ENCODE measurements at places on chromosomes 1 and 21. TPM values are rescaled to one million over a fixed set of nuclear protein-coding genes. Genes with fewer than 3 reads are reported as not detected.

DNA sequence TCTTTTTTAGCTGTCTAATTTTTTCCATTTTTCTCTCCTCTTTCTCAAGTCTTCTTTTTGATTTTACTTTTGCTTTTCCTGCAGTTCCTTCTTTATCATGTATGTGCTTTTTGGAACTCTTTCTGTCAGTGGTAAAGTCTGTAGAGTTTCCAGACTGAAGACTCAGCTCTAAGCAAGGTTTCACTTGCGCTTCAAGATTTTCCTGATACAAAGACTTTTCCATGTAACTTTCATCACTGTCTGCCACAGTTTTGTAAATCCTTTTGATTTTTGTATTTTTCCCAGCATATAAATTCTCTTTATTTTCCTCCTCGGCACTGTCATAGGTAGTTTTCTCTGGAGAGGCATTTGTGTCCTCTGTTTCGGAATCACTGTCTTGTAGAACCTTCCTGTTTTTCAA, 5.5 kb downstream of the CLSPN start:
- no peaks in the 10 kb centered on the region for H3K27me3 ChIP-seq
- no peak overlapping the region for H3K27ac ChIP-seq
- no peak for DNase-seq
- no peak overlapping the region for H3K4me3 ChIP-seq
- peaks cover 48% of the 10 kb centered on the region for H3K36me3 ChIP-seq

- peaks cover 4% of the 10 kb centered on the region for H3K4me1 ChIP-seq
- peaks cover 2% of the 10 kb centered on the region for H3K36me3 ChIP-seq
- DNase-seq = peak; percentile 15
- peak within 1 kb of the TSS; percentile 61 for H3K4me3 ChIP-seq
- H3K27me3 ChIP-seq = peaks cover 28% of the 10 kb centered on the region
Observed at GRCh38 chr1:9996624-9997582, at the start of gene RBP7. RBP7 (plus strand) TSS chr1:9997228; CDS start chr1:9997259, 31 bp downstream.

DNA sequence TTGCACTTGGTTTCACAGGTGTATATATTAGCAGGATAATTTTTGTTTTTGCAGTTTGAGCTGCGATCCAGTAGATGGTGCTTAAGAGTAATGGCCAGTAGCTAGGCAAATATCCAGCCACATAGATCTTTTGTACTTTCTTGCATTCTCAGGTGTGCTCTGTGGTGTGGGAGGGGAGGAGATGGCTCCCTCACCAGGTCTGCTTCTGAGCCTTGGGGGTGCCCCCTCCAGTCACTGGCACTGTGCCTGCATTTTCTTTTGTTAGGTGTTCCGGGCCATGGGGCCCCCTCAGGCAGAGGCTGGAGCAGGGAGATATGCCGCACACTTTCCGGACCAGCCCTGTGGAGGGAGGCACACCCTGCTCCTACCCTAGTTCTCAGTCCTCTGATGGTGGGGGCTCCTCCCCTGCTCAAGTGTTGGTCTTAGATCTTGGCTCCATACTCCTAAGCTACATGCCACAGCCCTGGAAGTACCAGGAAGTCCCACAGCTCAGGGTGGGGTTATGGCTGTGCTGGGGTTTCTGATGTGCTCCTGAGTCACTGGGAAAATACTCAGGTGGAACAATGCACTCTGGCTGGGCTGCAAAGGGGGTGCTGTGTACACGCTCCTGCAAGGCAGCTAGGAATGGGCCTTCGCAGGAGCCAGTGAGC, 197.6 kb upstream of the DMRTA2 start:
- DNase-seq = no peak
- no peak overlapping the region for H3K27ac ChIP-seq
- H3K4me3 ChIP-seq = no peak overlapping the region
- no peaks in the 10 kb centered on the region for H3K4me1 ChIP-seq

DNA sequence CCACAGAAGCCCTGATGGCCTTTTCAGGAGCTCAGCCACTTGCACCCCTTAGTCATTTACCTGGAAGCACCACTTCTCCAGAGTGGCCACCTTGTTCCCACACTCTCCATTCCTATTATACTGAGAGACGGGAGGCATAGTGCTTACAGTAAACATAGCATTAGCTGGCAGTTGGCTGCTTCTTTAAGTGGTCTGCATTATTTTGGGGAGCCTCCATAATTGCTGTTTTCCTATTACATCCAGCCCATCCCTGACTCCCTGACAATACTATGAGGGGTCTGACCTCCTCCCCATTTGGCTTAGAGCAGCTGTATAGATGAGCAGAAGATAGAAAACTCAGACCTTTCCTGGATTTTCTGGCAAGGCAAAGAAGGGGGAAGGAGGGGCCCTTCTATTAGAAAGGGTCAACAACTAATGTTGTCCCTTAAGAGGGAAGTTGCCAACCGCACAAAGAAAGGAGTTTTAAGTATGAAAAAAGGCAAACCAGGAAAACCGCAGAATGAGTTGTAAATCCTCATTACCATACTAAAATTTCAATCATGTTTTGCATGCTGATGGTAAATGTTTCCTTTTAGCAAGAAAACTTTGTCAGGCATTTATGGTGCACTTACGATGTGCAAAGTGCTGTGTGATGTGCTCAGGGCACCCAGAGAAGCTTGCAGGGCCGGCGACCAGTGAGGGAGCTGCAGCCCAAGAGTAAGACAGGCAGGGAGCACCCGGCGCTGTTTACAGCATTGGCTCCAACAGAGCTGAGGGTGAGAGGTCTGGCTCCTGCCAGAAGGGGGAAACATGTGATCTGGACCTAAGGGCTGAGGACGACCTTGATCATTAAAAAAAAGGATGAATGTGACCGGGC, 167.3 kb downstream of the ZZZ3 start:
- no peaks in the 10 kb centered on the region for H3K4me1 ChIP-seq
- H3K27ac ChIP-seq = no peak overlapping the region
- no peak overlapping the region for H3K4me3 ChIP-seq
- peaks cover 10% of the 10 kb centered on the region for H3K36me3 ChIP-seq
- no peaks in the 10 kb centered on the region for H3K27me3 ChIP-seq

DNA sequence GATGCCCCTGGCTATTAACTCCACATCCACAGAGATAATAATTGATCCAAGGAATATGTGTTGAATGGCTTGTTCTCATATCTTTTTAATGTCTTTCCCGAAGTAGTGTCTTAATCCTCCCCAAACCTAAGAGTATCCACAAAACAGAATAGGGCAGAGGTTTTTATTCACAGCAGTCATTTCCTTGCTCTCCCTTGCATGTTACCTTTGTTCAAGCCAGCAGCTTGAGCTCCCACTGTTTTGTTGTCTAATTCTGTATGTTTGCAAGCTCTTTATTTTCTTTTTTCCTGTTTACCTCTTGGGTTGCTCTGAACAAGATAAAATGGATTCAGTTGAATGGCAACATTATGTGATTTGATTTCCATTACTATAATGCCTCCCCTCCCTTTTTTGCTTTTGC, 308.6 kb upstream of the ZP4 start:
- no peak overlapping the region for H3K4me3 ChIP-seq
- H3K27ac ChIP-seq = no peak overlapping the region
- no peak for DNase-seq
- H3K36me3 ChIP-seq = no peaks in the 10 kb centered on the region

- no peaks in the 10 kb centered on the region for H3K27me3 ChIP-seq
- DNase-seq = no peak
- H3K4me3 ChIP-seq = no peak overlapping the region
- no peaks in the 10 kb centered on the region for H3K36me3 ChIP-seq
Observed at GRCh38 chr1:176801514-176802020, 338.6 kb downstream of the PAPPA2 start.

Gene PROK1
- not detected for total RNA-seq

Measured in activated CD4-positive, alpha-beta memory T cell treated with anti-CD3 and anti-CD28 coated beads for 36 hours (primary cell).